ENCODE measurements at places on chromosomes 2 and 18.

DNA sequence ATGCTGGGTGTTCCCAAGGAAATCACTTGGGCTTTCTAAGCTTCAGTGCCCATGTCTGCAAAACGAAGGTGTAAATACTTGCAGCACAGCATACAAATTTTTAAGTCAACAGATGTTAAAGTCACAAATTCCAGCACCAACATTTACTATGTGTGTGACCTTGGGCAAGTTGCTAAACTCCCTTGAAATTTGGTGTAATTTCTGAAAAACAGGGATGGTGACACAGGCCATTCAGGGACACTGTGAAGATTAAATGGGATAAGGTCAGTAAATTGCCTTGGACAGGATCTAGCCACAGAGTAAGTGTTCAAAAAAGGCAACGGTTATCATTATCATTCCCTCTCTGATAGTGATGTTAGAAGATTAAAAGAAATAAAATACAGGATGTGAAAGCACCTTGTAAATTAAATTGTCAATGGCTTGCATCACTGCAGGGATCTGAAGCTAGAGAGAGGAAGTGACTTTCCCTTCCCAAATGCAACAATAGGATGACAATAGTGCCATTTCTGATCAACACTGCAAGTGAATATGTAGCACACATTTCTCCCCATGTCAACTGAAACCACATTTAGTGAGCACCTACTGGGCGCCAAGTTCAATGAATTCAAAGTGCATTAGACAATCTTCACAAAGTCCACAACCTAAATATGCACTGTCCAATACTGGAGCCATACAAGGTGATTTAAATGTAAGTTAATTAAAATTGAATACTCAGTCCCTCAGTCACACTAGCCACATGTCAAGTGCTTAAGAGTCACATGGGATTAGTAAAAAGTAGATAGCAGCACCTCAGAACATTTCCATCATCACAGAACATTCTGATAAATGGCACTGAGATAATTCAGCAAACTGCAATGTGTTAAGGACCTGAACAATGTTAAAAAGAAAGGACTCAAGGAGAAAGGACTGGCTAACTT is 81.2 kb downstream of the STK39 start:
- DNase-seq: no peak

DNA sequence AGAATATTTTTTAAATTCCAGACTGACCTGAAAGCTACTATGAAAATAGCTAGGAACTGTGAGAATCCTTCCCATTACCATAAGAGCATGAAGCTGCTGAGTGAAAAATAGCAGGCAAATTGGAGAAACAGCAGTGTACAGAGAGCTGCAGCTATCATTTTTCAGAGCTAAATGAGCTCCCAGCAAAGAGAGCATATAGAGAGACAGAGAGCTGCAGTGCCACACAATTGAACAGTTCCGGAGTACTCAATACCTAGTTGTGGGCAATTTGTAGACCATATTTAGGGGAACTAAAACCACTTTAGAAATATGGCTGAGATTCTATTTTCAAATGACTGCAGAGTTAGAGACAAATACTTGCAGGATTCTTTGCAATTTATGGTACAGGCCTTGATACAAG is 645.3 kb downstream of the STK39 start:
- no peak for DNase-seq

DNA sequence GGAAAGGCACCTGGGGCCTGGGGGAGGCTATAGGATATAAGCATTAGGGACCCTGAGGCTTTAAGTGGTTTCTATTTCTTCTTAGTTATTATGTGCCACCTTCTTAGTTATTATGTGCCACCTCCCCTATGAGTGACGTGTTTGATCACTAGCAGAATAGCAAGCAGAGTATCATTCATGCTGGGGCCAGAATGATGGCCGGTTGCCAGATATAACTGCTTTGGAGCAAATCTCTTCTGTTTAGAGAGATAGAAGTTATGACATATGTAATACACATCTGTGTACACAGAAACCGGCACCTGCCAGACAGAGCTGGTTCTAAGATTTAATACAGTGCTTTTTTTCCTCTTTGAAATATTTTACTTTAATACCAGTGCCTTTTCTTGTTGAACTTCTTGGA is 29.4 kb downstream of the LIPG start:
- no peak for DNase-seq

GRCh38 chr2:48844417-48845155 is 89.1 kb upstream of the LHCGR start:
- no peak for DNase-seq

DNA sequence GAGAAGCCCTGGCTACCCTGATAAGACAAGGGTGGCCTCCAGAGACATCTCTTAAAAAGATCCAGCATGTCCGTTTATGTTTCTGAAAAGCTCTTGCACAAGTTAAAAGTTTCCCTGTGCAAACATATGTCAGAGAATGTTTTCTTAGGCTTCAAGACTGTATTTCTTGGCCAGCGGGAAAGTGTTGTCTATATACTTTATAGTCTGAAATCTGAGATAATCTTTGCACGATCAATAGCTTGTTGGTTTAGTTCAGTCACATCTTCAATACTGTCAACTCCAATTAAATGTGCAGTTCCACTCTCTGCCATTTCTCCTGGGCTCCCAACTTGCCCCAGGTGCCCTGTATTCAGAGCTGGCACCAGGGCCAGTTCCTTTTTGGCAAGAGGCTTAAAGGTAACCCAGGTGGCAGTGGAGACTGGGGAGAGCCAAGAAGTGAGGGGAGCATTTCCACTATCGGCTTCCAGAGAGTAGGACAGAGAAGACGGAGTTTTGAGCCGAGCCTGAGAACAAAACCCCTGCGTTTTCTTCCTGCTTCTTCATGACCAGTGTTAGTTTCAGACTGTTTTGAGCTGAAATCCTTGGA is 64.4 kb downstream of the ACOXL start:
- no peak for DNase-seq

GRCh38 chr2:227507963-227508362 is 36.0 kb downstream of the AGFG1 start:
- no peak for DNase-seq

DNA sequence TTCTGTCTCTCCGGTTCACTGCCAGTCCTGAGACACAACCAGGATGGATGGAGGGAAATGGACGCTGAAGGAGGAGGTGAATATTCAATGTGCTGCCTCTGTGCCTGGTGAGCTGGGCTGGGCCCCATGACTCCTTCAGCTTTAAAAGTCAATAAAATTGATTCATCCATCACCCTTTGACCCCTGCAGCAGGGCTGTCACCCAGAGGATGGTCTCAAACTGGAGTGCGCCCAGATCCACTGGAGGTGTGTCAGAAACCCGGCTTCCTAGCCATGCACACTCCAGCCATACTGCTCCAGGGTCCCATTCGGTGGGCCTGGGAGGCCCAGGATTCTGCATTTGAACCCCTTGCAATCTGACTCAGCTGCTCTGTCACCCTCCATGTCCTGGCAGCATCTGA is 94.1 kb upstream of the BOD1L2 start:
- no peak for DNase-seq

- peak; percentile 25 for DNase-seq
These were observed 84.1 kb downstream of the ALPK2 start for GRCh38 chr18:58544616-58545337.

DNA sequence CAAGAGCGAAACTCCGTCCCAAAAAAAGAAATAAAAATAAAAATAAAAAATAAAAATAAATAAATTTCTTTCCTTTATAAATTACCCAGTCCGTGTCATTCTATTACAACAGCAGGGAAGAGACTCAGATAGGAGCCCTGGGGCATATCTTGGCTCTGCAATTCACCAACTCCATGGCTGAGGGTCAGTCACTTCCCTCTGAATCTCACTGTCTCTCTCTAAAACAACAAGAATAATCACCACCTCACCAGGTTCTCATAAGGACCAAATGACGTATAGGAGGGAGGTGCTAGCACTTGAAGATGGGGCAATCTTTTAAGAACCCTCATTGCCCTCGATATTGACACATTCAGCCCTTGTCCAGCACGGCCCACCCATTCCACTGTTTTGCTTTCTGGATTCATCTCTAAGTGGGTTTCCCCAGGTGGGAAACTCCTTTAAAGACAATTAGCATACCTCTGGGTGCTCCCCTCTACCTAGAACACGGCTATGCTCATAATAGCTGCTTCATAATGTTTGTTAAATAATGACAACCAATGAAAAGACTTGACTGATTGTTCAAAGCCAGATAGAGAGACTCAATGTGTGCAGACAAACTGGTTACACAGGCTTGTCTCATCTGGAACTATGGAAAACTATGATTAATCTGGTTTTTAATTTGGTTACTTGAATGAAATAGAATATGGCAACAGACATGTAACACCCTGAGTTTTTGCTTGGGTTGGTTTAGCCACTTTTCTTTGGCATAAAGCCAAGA is 15.1 kb downstream of the MYCN start:
- no peak for DNase-seq

GRCh38 chr18:55575066-55575465 is 12.9 kb downstream of the TCF4 start:
- DNase-seq: no peak

GRCh38 chr2:186485576-186485870 is 537 bp upstream of the ZC3H15 start:
- no peak for DNase-seq

DNA sequence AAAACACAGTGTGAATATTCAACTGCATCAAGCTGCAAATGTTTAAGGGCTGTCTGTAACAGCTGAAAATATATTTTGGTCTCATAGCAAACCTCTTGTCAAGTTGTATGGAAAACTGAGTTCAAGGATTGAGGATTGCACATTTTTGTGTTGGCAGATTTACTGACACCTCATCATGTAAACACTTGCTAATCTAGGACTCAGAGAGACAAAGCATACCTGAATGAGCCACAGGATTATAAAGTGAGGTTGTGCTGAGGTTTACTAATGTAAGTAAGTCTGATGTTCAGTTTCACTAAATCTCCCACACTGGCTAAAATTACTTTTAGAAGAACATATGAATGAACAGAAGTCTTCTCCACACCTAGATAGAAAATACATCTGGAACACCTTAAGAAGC is 1993.1 kb upstream of the CELF4 start:
- DNase-seq: no peak

GRCh38 chr2:172193331-172194089 is 90.8 kb upstream of the DLX2 start:
- DNase-seq: no peak

GRCh38 chr18:32173654-32174053 is 16.2 kb upstream of the MEP1B start:
- no peak for DNase-seq

GRCh38 chr2:130825231-130825965 is 11.3 kb upstream of the ARHGEF4 start:
- no peak for DNase-seq

GRCh38 chr2:36507408-36507812 is 90.6 kb downstream of the FEZ2 start:
- peak; percentile 5 for DNase-seq

DNA sequence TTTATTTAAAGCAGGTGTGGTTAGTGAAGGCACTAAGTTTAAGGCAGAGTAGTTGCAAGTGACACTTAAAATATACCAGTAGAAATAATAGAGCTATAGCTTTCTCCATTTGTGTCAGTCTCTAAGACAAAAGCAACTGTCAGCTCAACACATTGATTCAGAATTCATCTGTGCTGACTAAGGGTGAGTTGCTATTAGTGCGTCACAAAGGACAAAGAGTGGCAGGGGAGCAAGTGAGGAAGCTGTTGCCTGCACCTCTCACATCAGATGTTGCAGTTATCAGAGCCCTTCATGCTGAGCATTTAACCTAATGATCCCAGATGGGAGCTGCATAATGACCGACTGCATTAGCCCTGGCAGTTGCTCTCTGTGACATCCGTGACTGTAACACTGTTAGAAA is 138.6 kb downstream of the DTNA start:
- no peak for DNase-seq

DNA sequence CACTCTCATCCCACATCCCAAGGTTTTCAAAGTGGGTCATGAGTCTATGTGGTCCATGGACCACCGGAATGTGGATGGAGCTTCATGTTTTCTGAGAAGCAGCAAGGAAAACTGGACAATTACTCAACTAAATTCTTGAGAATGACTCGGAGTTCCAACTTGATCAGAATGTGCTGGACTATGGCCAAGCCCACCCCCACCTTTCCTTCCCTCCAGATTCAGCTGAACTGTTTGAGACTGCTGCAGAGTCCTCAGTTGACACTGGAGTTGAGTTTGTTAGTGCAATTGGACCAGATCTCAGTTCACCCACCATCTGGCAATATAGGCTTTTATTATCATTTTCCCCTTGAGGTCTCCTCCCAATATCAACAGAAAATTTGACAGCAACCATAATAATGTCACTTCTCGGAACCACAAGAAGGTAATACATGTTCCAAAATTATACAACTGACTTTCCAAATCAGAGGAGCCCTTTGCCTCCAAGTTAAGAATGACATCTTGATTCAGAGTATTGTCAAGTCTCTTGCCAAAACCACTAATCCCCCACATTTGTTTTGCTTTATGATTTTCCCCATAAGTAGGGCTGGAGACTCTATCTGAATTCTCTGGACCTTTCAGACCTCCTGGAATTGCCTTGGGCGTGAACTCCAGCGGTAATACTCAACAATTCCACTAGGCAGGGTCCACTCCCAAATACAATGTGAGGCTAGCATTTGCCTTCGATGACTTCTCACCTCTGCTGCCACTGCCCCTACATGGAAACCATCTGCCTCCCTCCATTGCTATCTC is 8.8 kb downstream of the COL4A4 start:
- no peak for DNase-seq

DNA sequence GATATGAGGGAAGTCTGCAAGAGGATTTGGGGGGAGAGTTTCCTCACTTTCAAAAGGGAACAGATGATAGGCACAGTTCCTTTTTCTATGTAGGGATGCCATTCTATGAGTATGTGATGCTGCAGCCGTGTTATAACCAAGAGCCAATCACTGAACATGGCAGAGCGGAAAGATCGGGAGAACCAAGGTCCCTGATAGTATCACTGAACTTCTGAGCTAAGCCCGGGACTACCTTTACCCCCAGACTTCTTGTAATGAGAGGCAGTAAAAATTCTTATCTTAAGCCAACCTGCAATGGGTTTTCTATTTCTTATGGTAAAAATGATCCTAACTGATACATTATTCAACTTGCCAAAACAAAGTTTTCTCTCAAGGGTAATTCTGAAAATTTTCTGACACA is 21.6 kb upstream of the SLC1A4 start:
- DNase-seq: no peak

GRCh38 chr2:133801946-133802345 is 233.7 kb upstream of the NCKAP5 start:
- DNase-seq: no peak

DNA sequence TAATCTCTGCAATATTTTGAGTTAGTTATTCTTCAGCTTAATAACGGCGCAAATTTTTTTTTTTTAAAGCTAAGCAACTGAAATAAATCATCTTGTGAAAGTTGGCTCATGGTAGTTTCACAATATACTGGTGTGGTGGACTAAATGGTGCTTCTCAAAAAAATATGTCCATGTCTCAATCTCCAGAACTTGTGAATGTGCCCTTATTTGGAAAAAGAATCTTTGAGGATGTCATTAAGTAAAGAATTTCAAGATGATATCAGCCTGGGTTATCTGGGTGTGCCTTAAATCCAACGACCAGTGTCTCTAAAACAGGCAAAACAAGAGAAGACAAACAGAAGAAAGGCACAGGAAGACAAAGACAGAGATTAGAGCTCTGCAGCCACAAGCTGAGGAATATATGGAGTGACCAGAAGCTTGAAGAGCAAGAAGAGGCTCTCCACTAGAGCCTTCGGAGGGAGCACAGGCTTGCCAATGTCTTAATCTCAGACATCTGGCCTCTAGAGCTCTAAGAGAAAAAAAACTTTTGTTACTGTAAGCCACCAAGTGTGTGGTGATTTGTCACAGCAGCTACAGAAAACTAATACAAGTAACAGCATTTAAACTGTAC is 71.4 kb downstream of the HNMT start:
- DNase-seq: no peak

Measured in stimulated activated CD4-positive, alpha-beta T cell treated with anti-CD3 and anti-CD28 coated beads, Interleukin-15, amount 100 ng/mL, for 48 hours (primary cell).